Stimulated activated CD4-positive, alpha-beta T cell treated with anti-CD3 and anti-CD28 coated beads, Interleukin-1b, Interleukin-23, amount 100 ng/mL, for 1 hour (primary cell): ENCODE measurements at places on chromosomes 2 and 18.
A peak's percentile ranks its signal among the peaks of the same experiment; 100 is the strongest.

DNA sequence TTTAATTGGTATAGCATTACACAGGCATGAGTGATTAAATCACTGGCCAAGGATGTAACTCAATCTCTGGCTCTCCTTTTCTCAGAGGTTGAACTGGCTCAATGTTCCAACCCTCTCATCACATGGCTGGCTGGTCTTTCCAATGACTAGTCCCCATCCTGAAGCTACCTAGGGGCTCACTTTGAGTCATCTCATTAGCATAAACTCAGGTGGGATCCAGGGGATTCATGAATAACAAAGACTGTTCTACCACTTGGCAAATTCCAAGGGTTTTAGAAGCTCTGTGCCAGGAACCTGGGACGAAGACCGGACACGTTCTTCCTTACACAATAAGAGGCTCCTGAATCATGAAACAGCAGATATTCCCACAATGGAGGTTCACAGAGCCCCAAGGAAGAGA is 145.0 kb upstream of the SPATS2L start:
- DNase-seq: no peak

DNA sequence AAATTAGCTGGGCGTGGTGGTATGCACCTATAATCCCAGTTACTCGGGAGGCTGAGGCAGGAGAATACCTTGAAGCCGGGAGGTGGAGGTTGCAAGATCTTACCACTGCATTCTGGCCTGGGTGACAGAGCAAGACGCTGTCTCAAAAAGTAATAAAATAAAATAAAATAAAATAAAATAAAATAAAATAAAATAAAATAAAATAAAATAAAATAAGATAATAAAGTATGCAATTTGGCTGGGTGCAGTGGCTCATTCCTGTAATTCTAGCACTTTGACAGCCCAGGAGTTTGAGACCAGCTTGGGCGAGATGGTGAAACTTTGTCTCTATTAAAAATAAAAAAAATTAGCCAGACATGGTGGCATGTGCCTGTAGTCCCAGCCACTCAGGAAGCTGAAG is 85.6 kb upstream of the XPO1 start:
- no peak for DNase-seq

GRCh38 chr2:188416367-188416766 is 124.7 kb downstream of the GULP1 start:
- DNase-seq: no peak

- peak; percentile 58 for DNase-seq
Observed at GRCh38 chr2:84970868-84971509, at the start of gene KCMF1. Gene KCMF1, plus strand, starts transcription at chr2:84971161. Its CDS starts 291 bp downstream, at chr2:84971452.

GRCh38 chr2:119517433-119517832 is 6.8 kb downstream of the SCTR start:
- no peak for DNase-seq

DNA sequence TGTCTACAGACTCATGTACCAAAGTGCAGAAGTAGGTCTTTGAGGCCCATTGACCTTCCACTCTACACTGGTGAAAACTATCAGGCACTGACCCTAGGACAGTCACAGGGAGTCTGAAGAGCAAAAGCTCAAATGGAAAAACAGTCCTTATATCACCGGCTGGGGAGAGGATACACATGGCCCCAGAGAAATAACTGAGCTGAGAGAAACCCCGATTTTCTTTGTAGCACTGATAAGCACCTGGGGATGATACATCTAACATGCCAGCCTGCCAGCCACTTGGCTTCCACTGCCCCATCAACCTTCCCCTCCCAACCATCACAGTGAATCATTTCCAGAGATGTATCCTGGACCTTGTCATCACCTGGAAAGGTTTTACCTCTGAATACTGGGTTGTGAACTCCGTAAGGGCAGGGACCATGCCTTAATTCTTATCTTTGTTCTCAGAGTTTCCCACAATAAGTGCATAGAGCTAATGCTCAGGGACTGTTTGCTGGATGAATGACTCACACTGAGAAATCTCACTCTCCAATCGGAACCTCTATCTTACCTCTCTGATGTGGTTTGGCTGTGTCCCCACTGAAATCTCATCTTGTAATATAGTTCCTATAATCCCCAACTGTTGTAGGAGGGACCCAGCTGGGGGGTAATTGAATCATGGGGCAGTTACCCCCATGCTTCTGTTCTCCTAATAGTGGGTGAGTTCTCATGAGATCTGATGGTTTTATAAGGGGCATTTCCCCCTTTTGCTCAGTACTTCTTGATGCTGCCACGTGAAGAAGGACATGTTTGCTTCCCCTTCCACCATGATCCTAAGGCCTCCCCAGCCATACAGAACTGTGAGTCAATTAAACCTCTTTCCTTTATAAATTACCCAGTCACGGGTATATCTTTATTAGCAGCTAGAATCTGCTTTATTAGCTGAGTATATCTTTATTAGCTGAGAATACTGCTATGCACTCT is 37.1 kb downstream of the EVA1A start:
- no peak for DNase-seq

DNA sequence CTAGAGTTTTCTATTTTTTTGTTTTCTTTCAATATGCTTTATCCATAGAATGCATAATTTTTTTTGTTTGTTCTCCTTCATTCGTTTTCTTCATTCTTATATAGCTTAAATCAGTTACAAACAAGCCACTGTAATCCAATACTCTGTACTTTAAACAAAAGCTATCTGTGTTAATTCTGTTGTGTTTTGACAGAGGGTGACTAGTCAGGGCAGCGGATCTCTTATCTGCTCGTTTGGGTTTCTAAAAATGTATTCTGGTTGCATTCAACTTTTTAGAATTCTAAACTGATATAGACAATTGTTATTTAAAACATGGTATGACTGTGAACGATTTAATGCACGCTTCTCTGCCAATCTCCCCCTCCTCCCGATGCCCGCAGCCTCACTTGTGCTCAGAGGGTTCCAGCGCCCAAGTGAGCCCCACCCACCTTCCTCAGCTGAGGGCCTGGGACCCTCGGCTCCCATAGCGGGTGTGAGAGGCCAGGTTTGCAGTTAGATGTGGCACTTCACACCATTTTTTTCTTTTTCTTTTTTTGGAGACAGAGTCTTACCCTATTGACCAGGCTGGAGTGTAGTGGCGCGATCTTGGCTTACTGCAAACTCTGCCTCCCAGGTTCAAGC is 44.1 kb downstream of the NCK2 start:
- no peak for DNase-seq

DNA sequence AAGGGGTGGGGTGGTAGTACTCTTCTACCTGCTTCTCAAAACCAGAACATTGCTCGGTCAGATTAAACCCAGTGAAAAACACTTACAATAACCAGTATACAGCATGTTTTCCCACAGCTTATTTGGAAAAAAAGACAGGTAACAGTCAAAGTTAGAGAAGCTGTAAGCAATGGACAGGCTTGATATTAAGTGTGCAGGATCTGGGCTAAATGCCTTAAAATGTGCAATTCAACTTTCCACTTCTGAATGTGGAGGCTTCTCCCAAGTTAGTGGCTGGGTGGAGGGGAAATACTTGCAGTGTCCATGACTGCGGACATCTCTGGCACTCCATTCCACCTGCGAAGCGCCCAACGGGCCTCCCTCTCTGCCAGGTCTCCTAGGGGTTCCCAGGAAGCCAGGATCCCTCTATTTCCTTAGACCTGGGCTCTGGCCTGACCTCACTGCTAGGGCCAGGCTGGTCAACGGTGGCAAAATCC is 5.3 kb downstream of the ZEB2 start:
- no peak for DNase-seq
